ENCODE measurements at places on chromosomes 2 and 18.
A peak's percentile ranks its signal among the peaks of the same experiment; 100 is the strongest.

- no peak for DNase-seq
Measured at GRCh38 chr2:177265824-177266817, 1.6 kb upstream of the NFE2L2 start.

GRCh38 chr18:77341527-77342325, 92.1 kb downstream of the GALR1 start:
- no peak for DNase-seq

GRCh38 chr2:177239932-177240630, 24.4 kb downstream of the NFE2L2 start:
- DNase-seq, result peak; percentile 42

DNA sequence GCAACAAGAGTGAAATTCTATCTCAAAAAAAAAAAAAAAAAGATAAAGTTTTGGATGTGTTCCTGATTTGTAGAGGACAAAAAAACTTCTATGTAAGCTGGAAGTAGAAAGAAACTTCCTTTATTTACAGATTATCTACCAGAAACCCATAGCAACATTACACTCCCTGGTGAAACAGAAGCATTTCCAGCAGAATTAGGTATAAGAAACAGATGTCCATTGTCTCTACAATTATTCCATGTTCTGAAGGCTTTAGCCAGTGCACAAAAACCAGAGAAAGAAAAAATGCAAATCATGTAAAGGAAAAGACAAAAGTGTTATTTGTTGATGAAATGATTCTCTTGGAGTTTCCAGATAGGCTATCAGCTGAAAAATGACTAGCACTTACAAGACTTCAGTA, 4.9 kb downstream of the TUBB6 start:
- DNase-seq, result no peak

- DNase-seq, result no peak
Measured at GRCh38 chr2:133148187-133148586, 420.1 kb downstream of the NCKAP5 start.

GRCh38 chr2:115386465-115386864, 944.0 kb downstream of the DPP10 start:
- DNase-seq, result no peak

GRCh38 chr2:54329482-54330161, 73.6 kb upstream of the TSPYL6 start:
- DNase-seq, result no peak

DNA sequence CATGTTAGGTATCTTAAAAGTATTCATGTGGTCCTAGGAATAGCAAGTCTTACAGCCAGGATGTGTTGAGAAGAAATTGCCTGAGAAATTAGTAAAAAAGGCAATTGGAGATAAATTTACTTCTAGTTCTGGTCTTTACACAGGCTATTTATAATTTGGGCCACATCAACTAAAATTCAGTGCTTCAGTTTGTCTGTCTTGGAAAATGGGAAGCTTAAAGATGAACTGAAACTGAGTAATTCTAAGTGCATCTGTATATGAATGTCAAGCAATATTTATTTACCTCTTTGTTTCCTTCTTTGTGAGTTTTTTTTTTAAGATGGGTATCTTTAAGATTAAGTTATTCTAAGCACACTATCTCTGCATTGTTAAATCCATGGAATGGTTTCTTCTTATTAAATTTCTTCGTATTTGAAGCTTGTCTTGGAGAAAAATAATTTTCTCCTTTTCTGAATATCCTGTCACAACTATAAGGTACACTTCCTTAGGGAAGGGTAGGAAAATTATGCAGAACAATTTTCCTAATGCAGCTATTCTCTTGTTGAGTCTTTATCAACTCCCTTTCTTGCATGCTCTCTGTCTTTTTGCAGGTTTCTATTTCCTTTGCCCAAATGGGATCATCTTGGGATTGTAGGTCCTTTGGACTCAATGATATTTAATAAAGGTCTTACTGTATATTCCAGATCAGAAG, 39.7 kb upstream of the MMADHC start:
- DNase-seq, result no peak

DNA sequence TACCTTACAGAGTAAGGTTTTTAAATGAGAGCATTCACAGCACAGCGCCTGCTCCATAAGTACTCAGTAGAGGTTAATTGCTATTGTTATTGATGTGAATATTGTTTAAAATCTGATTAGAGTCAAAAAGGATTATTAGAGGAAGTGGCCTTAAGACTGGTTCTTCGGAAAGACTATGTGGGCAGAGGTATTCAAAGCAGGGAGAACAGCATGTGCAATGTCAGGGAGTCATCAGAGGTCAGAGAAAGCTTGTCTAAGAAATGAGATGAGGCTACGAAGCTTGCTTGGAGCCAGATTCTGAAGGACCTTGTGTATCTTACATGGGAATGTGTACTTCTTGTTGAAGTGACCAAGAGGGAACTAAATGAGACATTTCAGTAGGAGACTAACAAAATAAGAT, 49.8 kb downstream of the PMS1 start:
- no peak for DNase-seq

DNA sequence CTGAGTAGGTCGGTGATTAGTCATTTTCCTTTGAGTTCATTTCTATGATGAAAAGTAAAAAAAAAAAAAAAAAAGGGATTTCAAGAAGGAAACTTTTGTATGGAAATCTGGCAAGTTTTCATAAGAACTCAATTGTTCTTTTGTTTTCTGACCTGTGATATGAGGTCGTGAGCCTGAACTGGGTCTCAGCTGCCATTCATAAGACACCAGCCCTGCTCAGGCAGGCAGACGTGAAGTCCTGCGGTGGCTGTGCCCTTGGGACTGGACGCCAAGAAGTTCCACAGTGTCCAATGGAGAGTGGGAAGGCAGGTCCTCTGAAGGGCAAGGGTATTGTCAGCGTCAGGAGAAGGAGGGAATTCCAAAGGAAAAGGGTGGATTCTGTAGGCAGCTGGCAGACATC, 183.9 kb downstream of the NCK2 start:
- no peak for DNase-seq

- no peak for DNase-seq
Measured at GRCh38 chr18:52484977-52485376, 145.0 kb downstream of the DCC start.

GRCh38 chr2:181421131-181421458, 36.1 kb upstream of the ITGA4 start:
- DNase-seq, result no peak
